ENCODE measurements at places on chromosomes 2 and 18.

DNA sequence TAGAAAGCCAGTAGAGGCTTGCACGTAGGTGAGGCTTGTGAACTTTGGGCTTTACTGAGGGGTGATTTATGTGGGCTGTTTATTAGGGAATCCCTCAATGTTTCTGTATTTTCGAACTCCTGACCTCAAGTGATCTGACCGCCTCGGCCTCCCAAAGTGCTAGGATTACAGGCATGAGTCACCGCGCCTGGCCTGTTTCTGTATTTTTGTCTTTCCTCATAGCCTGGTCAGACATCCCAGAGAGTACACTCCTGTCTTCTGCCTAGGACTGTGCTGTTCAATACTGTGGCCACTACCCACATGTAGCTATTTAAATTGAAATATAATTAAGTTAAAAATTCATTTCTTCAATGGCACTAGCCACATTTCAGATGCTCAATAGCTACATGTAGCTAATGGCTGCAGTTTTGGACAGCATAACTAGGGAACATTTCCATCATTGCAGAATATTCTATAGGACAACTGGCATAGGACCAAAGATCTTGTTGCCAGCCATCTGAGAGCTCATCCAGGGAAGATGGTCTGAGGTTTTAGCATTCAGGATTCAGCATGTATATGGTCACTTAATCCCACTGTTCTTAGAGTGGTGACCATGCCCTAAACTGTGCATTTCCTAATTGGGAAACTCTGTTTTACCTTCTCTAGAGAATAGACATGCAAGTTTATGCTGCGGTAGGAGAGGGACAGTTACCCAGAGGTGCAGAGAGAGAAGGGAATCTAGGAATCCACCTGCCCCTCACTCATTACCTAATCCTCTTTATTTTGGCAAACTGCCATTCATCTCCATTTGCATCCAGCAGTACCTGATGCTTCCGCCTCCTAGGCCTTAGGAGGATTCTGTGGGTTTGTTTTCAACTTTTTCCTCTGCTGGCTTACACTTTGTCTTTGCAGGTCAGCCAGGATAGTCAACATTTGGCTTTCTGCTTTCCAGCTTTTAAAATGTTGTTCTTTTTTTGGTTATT lies 64.4 kb downstream of the LCLAT1 start:
- DNase-seq = no peak

DNA sequence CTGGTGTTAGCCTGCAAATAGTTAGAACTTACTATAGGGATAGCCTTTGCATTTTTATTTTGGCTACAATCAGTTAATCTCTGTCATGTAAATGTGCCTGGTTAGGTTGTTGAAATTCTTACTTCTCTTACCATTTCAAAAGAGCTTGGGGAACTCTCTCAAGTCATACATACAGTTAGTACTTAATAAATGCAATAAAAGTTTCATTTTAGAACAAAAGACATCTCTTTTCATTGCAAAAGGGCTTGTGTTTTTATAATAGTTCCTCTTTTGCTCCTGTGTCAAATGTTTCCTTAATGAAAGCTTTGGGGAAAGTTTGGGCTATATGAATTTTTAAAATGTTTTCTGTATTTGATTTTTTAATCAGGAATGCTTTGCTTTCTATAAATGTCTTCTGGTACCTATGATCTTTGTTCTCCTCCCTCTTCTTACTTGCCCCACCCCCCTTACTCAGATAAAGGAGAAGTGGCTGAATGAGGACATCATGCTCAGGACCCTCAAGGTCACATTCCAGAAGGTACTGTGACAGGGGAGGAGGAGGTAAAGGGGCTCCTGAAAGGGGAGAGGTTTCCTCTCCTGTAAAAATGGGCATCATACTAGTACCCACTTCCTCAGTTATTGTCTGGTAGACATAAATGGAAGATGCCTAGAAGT lies 13.6 kb downstream of the PTPN18 start:
- no peak for DNase-seq

DNA sequence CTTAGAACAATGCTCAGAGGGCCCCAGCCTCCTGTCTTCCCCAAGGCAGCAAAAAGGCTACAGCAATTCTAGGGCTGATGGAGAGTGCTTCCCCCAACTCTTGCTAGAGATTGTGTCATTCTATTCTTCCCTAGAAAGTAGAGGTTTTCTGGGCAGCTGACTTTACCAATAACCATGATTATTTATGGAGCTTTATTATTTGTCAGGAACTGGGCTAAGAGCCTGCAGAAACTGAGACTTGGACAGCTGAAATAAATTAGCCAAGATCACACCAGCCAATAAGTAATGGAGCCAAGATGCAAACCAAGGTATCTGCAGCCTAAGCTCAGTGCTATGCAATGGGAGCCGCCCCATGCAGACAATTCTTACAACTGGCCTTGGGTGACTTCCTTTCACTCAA lies 84.8 kb downstream of the CCBE1 start:
- DNase-seq = no peak

GRCh38 chr2:51846018-51846417 lies 814.1 kb upstream of the NRXN1 start:
- DNase-seq = no peak

DNA sequence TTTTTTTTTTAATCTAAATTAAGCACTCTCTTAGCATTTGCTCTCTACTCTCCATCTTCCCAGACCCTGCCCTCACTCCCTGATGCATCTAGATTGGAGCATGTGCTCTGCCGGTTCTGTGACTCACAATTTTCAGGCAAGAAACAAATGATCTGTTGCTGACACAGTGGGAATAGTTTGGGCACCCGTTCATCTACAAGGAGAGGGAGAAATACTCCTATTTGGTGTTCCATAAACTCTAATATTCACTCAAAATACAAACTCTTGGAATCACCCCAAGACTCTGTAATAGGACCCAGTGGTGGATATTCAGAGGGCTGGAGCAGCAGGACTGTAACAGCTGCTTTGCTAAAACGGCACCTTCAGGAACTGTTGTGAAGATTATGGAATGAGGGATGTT lies 37.1 kb upstream of the LINC00305 start:
- no peak for DNase-seq

DNA sequence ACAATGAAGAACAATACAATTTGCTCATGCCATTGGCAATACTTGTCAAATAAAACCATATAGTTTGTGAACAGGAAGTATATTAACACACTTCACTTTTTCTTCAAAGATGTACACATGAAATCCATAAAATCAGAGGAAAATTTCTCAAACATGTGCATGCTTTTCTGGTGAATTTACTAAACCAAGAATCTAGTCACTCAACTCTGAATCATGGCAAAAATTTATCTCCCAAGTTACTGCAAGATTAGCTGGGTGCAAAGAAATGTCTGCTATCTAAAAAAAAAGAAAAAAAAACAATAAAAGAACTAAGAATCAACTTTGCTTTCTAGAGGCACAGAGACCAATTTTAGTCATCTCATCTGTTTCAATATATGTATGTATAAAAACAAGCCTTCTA lies 419.2 kb downstream of the NR4A2 start:
- DNase-seq = no peak

DNA sequence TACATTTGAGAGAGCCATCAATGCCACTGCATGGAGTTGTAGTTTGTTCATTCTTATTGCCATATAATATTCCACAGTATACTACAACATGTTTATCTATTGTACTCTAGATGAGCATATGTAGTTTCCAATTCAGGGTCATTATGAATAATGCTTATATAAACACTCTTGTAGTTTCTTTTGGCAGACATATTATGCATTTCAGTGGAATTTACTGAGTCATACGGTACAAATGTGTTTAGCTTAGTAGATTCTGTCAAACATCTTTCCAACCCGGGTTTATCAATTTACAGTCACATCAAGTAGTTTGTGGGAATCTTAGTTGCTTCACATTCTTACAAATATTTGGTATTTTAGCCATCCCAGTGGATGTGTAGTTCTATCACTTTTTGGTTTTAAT lies 161.1 kb downstream of the KCNH7 start:
- no peak for DNase-seq

GRCh38 chr2:207682557-207682956 lies 28.9 kb upstream of the CCNYL1 start:
- no peak for DNase-seq

DNA sequence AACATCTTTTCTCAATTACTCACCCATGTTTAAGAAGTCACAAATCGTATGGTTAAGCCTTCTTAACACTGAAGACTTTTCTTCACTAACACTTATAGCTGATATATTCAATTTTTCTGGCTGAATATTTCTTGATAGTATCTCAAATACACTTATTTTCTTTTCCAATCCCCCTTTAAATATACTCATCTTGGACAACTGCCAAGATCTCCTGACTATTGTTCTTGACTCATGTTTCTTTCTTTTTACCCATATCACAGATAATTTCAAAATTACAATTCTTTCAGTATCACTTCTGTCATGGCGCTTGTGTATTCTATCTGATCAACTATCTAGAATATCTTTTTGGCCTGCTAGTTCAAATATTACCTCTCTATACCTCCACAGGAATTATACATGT lies 954.3 kb upstream of the ACVR2A start:
- no peak for DNase-seq

DNA sequence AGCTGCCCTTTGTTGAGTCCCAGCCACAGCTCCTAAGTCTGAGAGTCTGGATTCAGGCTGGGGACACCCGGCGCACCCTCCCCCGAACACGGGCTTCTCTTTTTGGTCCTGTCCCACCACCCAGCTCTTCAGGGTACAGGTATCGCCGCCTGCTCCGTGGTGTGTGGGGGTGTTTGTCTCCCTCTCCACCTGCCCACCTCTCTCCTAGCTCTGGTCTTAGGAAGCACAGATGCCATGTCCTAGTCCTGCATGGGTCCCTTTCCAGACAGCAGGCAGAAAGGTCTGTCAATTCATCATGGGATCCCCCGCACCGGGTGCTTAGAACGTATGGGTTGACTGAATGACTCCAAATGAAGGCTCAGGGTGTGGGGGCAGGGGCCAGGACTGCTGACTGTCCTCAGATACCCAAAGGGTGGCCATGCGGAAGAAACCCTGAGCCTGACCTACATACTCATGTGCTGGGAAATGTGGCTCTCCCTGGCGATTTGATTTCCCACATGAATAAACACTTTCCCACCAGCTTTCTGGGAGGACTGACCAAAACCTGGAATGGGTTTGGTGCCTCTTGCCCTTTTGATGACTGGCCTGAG lies 156.8 kb downstream of the CELF4 start:
- no peak for DNase-seq

GRCh38 chr2:164993287-164994016 lies 38.1 kb upstream of the SLC38A11 start:
- no peak for DNase-seq

DNA sequence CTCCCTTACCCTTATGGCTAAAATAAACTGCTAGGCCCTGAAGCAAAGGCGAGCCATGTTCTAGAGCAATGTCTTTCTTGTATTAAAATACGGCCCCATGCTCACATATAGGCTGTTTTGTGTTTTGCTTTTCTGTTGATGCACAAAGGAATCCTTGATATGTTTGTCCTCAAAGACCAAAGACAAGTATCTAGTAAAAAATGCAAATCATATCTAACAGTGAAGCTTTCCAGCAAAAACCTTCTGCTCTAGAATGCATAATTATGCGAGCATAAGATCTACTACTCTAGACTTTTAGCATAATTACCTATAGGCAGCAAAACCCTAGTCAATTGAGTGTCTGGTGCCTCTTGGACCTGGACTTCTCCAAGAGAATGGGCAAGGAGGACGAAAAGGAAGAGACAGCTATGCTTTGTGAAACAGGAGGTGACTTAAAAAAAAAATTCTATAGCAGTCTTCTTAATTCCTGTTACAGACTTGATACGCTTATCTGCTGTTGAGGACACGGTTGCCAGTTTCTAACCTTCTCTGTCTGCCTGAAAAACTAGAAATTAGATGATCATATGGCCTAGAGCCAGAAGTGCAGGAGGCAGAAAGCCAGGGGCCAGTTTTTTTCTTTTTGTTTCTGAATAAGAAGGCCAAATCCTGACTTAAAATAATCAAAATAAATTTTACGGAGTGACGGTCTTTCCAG lies 1.5 kb upstream of the AMMECR1L start:
- DNase-seq = no peak

DNA sequence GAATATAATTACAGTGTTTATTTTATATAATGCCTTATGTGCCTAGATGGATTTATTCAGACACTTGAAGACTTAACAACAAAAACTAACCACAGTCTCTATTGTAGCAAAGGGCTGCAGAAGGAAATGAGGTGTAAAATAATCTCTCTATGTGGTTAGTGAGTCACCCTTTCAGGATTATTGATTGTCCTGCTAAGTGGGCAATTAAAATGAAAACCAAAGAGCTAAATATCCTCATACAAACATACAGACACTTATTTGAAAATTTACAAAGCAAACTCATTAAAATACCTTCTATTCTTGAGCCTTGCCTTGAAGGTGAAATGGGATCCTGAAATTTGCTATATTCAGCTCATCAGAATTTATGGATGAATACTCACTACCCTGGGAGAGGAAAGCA lies 27.7 kb upstream of the DCC start:
- DNase-seq = no peak

- no peak for DNase-seq
Observed at GRCh38 chr2:225994748-225995405, 595.4 kb downstream of the NYAP2 start.

GRCh38 chr18:35526495-35527059 lies 28.8 kb upstream of the INO80C start:
- DNase-seq = no peak

DNA sequence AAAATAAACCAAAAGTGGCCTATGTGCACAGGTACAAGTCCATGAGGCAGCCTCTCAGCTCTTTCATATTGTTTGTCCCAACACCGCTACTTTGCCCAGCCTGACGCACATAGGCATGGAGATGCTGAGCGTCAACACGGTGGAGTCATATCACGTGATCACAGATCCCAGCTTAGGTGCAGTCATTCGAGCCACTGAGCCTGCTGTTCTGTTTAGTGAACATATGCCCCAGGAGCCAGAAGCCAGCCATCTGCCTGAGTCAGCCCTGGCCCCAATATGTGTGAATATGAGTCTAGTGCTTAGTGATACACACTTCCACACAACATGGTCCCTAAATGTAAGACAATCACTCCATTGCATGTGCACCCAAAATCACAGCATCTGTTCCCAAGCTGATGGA lies 88.2 kb upstream of the LCLAT1 start:
- DNase-seq = no peak

GRCh38 chr2:10634495-10634894 lies 55.3 kb downstream of the NOL10 start:
- no peak for DNase-seq

- no peak for DNase-seq
Observed at GRCh38 chr2:128314348-128315121, 4.1 kb downstream of the HS6ST1 start.

- no peak for DNase-seq
Observed at GRCh38 chr18:45728336-45729010, 4.5 kb downstream of the SLC14A1 start.

GRCh38 chr18:42025974-42026625 lies 71.1 kb downstream of the PIK3C3 start:
- no peak for DNase-seq

DNA sequence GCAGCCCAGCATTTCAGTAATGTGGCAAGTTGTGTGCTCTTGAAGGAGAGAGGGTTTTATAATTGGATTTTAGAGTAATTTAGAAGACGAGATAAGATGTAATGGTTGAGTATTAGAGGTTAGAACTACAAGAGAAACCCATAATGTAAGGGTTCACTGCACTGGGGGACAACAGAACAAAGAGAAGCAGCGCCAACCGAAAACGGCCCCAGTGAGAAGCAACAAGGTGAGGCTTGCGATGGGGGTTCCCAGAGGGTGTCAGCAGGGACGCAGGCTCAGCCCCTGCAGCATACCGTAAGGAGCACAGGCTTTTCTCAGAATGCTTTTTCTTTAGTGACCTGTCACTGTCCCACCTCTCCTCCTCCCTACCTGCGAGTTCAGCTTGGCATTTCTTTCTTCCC lies 183.9 kb upstream of the ETAA1 start:
- no peak for DNase-seq

All from Jurkat, Clone E6-1 (cell line).